ENCODE measurements at places on chromosomes 1 and 21. TPM values are rescaled to one million over a fixed set of nuclear protein-coding genes. Genes with fewer than 3 reads are reported as not detected.

HCRTR1 gene
- total RNA-seq: not detected

REN gene
- total RNA-seq: not detected

LRIF1 gene
- 15.4 TPM for total RNA-seq

CA14 gene
- total RNA-seq: 75.4 TPM

RHBDL2 gene
- 0.03 TPM for total RNA-seq

RHD gene
- 0.30 TPM for total RNA-seq

CLDN17 gene
- not detected for total RNA-seq

GPR161 gene
- total RNA-seq: 16.6 TPM

RXFP4 gene
- total RNA-seq: not detected

ATP6V1G3 gene
- not detected for total RNA-seq

CD1E gene
- not detected for total RNA-seq

ADAMTS1 gene
- total RNA-seq: 21.1 TPM

ACTN2 gene
- 0.74 TPM for total RNA-seq

OR2L8 gene
- not detected for total RNA-seq

C1QB gene
- total RNA-seq: not detected

AGTRAP gene
- total RNA-seq: 166 TPM

NEXN gene
- total RNA-seq: 0.90 TPM

C8A gene
- total RNA-seq: not detected

PADI1 gene
- total RNA-seq: 0.07 TPM

POU3F1 gene
- 2.9 TPM for total RNA-seq

OR2L3 gene
- not detected for total RNA-seq

C1QC gene
- not detected for total RNA-seq

GIPC2 gene
- 0.07 TPM for total RNA-seq

CFHR5 gene
- total RNA-seq: not detected

PEAR1 gene
- total RNA-seq: 1.2 TPM

ESPN gene
- 8.7 TPM for total RNA-seq

ZBTB8B gene
- total RNA-seq: 1.4 TPM

PRRX1 gene
- not detected for total RNA-seq

MTMR11 gene
- 5.2 TPM for total RNA-seq
